NCI-H460 (cell line): ENCODE measurements at places on chromosomes 1 and 21. TPM values are rescaled to one million over a fixed set of nuclear protein-coding genes. Genes with fewer than 3 reads are reported as not detected.

The COL6A2 gene
- total RNA-seq = 3.6 and 4.0 TPM in 2 replicates

DNA sequence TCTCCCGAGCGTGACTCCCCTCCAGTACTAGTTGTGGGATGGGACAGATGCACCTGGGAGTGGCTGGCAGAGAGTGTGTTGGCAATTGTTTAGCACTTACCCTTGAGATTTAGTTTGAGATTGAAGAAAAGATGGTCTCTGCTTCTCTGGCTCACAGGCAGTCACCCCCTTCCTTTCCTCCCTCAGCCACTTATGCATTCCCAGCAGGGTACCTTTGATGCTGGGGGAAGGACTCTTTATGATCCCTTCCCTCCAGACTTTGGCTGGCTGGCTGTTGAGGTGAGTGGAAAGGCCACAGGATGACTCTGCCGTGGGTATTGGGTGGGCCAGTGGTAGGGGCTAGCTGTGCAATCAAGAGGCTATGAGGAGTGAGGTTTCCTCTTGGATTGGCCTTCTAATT is 236.8 kb downstream of the CAMTA1 start:
- DNase-seq = no peak

The NBPF26 gene
- 6.5 TPM in 2 replicates for total RNA-seq

The ETV3L gene
- total RNA-seq = not detected in 2 replicates

GRCh38 chr1:241817956-241818612 is 29.9 kb upstream of the EXO1 start:
- DNase-seq = no peak

GRCh38 chr1:174276087-174276486 is 116.8 kb downstream of the RABGAP1L start:
- no peak for DNase-seq

DNA sequence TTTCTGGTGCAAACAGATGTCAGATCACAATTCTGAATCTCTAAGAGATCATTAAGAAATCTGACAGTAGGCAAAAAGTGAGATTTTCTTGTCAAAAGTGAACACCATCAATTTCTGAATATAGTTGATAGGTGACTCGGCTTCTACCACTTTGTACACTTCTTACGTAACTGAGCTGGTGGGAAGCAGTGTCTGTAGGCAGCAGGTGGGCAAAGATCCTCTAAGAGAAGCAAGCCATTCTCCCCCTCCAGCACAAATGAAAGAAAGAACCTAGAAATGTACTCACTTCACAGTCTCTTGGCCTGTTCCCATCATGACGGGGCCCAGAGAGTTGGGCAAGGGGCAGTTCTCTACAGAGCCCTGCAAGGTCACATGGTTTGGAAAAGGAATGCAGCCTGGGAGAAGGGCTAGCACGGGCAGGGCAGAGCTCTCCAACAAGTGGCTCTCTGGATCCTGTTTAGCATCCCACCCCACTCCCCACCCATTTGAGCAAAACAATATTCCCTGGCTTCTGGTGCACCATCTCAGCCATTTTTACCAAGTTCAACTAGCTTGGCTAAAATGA is 412.6 kb downstream of the LTN1 start:
- DNase-seq = no peak
